ENCODE measurements at places on chromosomes 12 and 14.
A peak's percentile ranks its signal among the peaks of the same experiment; 100 is the strongest.

DNA sequence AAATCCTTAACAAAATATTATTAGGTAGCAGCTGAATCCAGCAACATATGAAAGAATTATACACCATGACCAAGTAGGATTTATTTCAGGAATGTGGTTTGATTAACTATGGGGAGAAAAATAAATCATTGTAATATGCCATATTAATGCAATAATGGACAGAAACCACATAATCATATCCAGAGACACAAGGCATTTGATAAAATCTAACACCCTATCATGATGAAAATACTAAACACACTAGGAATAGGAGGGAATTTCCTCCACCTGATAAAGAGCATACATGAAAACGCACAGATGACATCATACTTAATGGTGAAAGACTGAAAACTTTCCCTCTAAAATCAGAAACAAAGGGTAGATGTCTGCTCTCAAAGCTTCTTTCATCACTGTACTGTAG is 238.9 kb downstream of the PHLDA1 start:
- DNase-seq, result no peak

DNA sequence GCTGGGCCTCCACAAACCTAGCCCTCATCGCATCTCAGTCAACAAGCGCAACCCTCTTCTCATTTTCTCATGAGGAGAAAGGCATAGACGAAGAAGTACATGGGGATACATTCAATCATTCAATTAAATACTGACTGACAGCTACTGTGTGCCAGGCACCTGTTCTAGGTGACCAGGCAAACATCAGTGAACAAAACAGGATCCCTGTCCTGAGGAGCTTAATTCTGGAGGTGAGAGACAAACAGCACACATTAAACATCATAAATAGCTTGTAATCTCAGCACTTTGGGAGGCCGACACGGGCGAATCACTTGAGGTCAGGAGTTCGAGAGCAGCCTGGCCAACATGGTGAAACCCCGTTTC is 362 bp upstream of the ACYP1 start:
- no peak for DNase-seq

DNA sequence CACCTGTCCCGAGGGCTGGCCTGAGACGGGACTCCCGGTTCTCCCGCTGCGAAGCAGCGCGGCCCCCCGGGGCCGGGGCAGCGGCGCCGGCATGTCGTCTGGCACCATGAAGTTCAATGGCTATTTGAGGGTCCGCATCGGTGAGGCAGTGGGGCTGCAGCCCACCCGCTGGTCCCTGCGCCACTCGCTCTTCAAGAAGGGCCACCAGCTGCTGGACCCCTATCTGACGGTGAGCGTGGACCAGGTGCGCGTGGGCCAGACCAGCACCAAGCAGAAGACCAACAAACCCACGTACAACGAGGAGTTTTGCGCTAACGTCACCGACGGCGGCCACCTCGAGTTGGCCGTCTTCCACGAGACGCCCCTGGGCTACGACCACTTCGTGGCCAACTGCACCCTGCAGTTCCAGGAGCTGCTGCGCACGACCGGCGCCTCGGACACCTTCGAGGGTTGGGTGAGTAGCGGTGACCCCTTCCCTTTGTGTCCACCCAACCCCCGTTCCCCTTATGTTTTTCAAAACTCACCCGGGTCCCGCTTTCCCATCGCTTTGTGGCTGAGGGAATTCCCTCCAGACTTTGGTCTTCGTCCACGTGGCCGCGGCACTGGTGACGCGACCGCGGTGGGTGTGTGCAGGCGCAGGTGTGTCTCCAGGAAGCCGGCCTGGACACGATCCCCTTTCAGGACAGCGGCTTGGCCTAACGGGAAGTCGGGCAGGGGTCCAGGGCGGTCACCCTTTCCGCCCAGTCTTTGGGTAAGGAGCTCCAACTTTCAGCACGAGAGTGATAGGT is 826 bp downstream of the PRKCH start:
- DNase-seq, result no peak

GRCh38 chr12:125412506-125412905 is 347.3 kb downstream of the AACS start:
- no peak for DNase-seq

- DNase-seq, result no peak
Observed at GRCh38 chr14:105387530-105387922, 10.8 kb upstream of the TEX22 start.

- no peak for DNase-seq
Observed at GRCh38 chr14:38394064-38394463, 138.2 kb upstream of the CLEC14A start.

DNA sequence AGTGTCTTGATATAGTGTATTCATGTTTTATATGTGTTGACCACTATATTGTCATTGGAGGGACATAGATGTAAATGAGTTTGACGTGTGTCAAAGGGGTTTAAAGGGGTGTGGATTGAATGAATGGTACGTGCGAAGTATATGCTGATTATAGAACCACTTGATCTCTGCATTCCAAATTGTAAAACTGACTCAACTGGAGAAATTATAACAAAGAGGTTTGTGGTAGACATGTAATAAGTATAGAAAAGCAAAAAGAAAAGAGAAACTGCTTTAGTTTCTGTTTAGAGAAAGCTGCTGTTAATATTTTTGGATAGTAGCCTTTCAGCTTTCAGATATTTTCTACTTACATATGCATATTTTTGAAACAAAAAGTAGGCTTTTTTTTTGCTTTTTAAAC is 8.9 kb upstream of the MYRFL start:
- no peak for DNase-seq

GRCh38 chr14:90397425-90398314 is 841 bp downstream of the CALM1 start:
- no peak for DNase-seq

DNA sequence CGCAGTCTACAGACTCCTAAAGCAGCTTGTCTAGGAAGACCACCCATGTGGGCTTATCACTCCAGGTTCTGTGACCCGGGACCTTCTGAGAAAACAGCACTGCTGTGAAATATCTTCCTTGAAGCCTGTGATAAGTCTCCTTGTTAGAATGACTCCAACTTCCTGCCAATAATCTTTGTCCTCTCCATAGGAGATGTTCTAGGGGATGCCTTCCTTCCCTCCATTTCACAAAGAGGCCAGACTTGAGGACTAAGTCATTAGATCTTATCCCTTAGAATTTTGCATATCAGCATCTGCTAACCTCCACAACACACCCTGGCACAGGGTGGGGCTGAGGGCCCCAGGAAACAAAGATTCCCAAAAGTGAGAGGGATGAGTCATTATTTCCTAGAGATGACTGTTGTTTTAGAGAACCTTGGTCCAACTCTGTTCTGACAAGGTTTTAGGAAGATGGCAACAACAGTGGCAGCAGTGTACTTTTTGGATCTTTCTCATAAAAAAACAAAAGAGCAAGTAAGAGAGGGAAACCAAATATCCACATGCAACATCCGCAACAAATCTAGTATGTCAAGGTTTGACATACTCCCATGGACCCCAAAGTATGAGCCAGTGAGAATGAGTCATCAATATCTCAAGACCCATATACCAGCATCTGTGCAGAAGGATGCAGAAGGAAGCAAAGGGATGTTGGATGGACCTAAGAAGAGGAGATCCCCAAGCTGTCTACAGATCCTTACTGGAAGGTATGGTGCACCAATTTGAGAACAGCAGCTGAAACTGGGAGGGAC is 6.0 kb downstream of the LTB4R start:
- no peak for DNase-seq

DNA sequence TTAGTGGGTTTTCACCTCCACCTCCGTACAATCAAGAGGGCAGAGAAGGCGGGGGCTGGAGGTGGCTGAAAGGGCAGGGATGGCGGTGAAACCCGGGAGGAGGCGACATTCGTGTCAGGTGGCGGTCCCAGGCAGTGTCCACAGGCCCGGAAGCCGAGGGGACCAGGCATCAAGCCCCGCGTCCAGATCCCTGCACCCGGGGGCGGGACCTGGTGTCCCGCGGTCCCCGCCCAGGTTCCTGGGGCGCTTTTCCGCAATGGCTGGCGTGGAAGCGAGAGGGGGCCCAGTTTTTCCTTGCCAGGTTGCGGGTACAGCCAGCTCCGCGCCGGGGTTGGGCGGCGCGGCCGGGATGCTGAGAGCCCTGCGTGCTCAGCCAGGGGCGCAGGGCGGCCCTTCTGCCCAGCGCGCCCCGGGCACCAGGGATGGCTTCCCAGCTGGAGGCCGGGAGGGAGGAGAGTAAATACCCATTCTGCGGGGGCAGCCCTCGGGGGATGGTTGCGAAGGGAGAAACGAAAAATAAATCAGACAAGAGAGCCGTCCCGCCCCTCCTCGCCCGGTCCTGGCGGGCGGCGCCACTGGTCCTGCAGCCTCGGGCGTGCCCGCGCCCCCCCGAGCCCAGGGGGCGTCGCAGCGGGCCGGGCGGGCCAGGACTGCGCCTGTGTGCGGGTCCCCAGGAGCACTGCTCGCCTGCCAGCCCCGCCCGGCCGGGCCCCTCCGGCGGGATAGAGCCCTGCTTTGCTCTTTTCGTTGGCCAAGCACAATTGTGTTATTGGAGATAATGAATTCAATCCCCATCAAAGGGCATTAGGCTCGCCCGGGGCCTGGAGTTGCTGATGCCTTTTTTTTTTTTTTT is 11.5 kb downstream of the FOXA1 start:
- no peak for DNase-seq

DNA sequence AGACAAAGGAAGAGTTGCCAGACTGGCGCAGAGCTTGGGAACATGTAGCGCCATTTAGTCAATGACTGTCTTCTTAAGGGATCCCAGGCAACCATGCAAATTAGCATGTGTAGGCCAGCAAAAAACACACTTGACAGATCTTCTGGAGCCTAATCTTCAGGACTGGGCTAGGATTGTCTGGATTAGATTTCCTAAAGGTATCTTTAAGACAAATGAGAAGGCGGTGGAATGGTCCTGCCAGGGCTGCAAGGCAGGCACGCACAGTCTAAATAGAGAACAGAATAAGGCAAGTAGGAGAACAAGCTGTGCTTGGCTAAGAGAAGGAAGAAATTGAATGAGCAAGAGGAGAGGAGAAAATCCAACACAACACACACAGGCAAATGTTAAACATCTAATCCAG is 80.0 kb downstream of the CIT start:
- DNase-seq, result no peak

DNA sequence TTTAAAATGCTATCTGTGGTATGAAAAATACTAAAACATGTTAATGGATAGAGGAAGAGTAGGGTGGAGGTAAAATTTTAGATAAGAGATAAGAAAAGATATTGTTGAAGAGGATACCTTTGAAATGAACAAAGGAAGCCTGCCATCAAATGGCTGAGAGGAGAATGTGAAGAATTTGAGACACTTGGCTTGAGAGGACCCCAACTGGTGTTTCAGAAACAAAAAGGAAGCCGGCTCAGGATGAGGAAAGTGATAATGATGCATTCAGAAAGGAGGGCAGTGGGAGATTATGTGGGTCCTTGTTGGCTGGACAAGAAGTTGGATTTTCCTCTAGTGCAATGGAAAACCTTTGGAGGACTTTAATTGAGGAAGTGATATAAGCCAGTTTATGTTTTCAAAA is 264.4 kb downstream of the DUSP6 start:
- no peak for DNase-seq

GRCh38 chr14:67674480-67675218 is at the start of gene VTI1B:
Gene VTI1B (minus strand): TSS chr14:67674632. CDS start chr14:67674489, 143 bp downstream.
- DNase-seq, result peak; percentile 57

DNA sequence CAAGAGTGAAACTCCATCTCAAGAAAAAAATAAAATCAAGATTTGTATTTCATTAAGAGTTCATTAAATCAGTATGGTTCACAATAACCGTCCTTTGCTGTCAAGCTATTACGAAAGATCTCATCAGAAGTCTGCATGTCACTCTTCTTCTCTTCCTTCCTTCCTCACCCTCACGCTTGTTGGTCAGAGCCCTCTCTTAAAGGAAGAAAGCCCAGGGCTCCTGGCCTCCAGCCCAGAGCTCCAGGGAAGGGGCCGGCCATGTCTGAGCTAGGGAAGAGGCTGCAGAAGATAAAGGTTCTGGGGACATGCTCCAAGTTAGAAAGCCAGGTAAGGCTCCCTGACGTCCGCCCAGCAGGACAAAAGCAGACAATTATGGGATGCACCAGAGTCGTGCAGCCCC is 43.1 kb upstream of the DLK1 start:
- DNase-seq, result no peak

DNA sequence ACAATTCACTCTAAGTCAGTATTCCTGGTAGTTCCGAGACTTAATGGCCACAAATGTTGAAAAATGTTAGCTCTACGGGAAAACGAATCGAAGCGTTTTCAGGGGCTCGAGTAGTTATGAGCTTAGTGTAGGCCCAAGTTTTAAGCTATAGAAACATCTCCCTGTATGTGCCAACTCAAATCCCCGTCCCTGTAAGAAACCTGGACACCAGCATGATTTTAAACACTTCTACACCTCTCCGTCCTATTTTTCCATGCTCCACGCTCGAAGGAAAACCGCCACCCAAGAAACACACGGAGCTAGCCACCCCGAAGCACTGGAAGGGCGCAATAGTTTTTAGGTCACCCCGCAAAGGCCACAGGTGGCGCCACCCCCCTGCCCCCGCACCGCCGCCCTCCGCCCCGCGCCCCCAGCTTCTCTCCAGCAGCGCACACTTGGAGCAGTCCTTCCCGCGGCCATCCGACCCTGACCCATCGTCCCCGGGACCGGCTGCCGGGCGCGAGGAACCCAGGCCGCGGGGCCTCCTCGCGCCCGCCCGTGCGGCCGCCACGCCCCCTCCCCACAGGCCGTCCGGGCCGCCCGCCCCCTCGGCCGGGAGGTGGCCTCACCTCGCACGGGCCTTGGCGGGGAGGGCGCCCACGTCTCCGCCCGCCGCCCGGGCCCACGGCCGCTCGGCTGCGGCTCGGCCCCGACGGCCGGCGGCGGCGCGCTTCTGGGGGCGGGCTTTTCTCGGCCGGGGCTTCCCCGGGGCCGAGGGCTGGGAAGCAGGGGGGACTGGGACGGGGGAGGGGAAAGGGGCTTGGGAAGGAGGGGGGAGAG is 522 bp downstream of the R3HDM2 start:
- DNase-seq, result peak; percentile 12

DNA sequence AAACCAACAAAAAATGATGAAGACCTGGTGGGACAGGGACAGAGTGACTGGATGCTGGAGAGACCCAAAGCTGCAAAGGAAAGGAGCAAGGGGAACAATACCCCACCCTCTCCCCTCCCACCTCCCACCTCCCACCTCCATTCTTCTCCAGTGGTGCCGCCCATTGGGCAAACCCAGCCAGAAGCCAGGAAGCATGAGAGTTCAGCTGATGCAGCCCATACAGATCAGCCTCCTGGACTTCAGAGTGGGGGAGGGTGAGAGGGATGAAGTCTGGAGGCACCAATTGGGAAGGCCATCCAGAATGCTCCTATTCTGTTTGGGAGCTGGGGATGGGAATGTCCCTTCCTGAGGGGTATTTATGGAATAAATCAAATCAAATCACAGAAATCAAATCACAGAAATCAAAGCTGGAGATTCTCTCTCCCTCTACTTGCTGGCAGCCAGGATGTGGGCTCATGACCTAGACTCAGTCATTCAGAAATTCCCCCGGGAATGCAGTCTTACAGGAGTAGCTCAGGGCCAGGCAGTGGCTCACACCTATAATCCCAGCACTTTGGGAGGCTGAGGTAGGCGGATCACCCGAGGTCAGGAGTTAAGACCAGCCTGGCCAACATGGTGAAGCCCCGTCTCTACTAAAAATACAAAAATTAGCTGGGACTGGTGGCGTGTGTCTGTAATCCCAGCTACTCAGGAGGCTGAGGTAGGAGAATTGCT is 31.1 kb downstream of the IRF2BPL start:
- no peak for DNase-seq
